Activated naive CD8-positive, alpha-beta T cell treated with anti-CD3 and anti-CD28 coated beads, Interleukin-2, amount 50 U/mL, for 16 hours (primary cell): ENCODE measurements at places on chromosomes 4 and X.

- no peak for DNase-seq
Measured at GRCh38 chr4:10960389-10960788, 275.8 kb upstream of the CLNK start.

DNA sequence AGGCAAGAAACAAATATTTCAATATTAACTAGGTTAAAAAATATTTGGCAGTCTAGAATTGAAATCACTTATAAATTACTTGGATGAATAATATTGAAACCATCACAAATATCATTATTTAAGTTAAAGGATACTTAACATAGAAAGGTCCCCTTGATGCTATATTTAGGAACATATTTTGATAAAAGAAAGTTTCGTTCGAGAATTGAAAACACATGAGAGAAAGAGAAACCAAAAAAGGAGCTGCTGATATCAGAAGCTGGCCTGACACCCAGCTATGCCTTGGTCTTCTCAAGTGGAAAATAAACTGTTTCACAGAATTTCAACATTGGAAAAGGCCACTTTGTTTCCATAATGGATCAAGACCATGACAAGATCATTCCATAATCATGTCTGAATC, 762.4 kb downstream of the DMD start:
- DNase-seq: no peak

DNA sequence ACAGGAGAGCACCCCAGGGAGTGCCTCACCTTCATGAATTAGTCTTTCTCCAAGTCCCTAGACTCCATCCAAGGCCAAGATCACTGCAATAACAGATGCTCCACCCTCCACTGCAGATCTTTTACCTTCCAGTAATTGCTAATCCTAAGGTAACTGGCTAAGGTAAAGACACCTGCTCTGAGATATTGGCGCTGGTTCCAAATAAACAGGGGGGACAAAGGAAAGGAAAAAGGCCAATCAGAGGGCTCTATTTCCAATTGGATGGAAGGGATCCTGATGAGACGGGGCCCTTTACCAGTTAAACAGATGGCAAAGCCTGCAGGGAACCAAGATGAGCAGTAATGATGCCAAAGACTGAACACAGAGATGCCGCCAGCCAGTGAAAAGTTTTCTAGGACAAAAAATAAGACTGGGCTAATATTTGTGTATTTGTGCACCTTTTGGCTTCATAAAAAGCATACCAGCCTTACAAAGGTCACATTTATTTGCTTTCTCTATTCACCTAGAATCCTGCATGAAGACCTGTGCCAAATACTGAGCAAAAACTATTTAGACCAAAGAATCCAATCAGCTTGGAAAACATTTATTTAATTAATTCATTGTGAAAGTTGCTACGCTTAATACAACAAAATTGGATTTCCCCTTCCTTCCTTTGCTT, 148.5 kb downstream of the PPP3CA start:
- no peak for DNase-seq

GRCh38 chr4:8353912-8354453, 84.4 kb downstream of the HTRA3 start:
- no peak for DNase-seq

DNA sequence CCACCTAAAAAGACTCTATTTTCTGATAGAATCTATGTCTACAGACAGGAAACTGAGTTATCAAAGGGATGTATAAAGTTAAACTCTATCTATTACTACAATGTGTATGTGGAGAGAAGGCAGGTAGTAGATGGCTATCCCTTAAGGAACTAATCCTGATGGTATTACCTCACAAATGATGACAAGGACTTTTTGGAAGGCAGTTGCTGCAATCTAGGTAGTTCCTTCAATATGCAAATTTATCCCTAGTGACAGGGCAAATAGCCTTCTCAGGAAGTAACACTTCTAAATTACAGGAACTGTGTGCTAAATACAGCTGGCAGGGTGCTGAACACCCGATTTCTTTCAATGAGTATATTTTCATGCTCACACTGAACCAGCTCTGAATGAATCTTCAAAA, 177.4 kb downstream of the COL25A1 start:
- no peak for DNase-seq

GRCh38 chr4:147056940-147057610, 111.4 kb upstream of the TTC29 start:
- DNase-seq: no peak

- DNase-seq: no peak
Measured at GRCh38 chr4:177232473-177232872, 77.2 kb upstream of the NEIL3 start.

DNA sequence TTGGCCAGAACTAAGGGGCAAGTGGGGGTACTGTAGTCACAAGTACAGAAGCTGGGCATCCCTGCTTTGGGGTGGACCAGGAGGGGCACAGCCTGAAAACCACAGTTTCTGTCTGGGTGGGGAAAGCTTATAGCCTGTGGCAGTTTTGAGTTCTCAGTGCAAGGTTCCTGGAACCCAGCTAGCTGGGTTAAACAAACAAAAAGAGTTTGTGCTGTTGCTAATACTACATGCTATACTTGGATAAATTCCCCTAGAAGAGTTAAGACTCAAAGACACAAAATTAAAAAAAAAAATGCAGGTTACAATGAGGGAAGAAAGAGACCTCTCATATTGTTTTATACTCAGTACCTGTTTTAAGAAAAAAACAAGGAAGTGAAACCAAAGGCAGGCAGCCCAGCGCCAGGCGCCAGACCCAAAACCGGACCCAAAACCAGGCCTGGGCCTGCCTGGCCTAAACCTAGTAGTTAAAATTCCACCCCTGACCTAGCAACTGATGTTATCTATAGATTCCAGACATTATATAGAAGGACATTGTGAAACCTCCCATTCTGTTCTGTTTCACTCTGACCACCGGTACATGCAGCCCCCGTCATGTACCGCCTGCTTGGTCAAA, 50.8 kb downstream of the SLC2A9 start:
- no peak for DNase-seq

GRCh38 chrX:125295337-125295736, 24.3 kb upstream of the TEX13C start:
- no peak for DNase-seq

GRCh38 chr4:108360754-108361445, 192.2 kb upstream of the LEF1 start:
- DNase-seq: no peak

- no peak for DNase-seq
Measured at GRCh38 chr4:143358923-143359643, 22.4 kb downstream of the GAB1 start.

GRCh38 chr4:99815597-99816011, 1.0 kb upstream of the DAPP1 start:
- DNase-seq: no peak

DNA sequence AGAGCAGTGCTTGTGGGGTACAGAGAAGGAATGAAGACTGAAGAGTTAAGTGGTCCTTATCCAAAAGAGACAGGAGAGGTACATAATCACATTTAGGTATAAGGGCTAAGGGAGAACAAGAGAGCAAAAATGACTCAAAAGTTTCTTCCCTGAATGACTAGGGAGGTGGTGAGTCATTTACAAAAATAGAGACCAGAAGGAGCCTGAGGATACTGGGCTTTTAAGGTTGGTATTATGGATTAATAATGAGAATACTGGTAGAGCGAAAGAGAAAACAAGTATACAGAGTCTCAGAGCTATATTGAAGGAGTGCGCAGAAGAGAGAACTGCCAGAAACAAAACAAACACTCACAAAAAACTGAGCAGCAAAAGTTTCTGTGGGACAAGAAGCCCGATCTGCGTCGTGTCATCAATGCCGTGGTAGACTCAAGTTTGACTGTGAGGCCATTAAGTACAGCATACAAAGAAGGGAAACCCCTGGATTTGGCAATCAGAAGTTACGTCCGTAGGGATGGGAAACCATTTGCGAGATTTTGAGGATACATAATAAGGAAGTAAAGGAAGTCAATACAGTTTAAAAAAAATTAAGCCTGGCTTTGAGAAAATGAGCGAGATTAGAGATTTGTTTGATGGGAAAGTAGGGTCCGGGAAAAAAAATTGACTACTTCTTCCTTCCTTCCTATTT, 129.1 kb upstream of the STIM2 start:
- no peak for DNase-seq

- no peak for DNase-seq
Measured at GRCh38 chrX:96710031-96710430, 25.4 kb downstream of the DIAPH2 start.

- DNase-seq: no peak
Measured at GRCh38 chrX:123339221-123339905, 155.3 kb downstream of the GRIA3 start.

DNA sequence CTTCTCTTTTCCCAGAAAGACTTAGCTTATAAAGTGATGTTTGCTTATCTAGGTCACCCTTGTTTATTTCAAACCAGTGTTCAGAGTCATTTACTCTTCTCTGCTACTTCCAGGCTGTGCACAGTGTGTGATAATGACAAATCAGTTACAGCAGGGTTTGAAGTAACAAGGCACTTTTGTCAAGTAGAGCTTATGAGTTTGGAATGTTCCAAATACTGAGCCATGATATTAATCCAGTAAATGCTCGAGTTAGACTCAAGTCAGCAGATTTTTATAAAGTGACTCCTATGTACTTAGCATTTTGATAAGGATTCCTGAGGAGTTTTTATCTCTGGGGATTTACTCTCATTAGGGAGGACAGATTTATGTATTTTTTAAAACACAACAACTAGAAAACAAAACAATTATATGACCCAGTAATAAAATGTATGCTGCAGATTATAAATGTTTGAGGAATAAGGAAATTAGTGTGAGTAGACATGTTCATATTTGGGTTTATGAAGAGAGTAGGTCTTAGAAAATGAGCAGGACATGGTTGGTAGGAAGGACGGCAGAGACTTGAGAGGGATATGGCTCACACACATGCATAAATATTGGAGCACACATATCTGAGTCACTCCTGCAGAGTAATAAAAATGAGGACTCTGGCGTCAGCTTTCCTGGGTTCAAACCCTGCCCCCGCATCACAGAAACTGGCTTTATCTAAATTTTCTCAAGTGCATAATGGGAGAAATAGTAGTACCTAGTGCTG, 271.2 kb downstream of the FBXO8 start:
- no peak for DNase-seq

DNA sequence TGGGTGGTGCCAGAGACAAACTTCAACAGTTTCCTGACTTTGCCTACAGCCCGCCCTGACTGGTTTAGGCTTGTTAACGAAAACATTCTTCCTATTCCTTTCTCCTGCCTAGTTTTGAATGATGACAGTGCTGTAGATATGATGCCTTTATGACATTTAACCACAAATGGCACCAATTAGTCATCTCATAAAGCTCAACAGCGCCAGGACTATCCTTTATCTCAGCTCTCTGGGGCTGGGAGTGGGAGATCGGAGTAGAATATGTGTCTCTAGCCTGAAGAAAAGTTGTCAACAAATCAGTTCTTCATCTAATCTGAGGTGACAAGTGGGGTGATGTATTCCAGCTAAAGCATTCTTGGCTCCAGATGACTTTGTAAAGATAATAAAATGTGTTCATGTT, 64.6 kb upstream of the SH3RF1 start:
- no peak for DNase-seq

GRCh38 chrX:98939456-98939855, 1470.6 kb downstream of the PCDH19 start:
- DNase-seq: no peak

DNA sequence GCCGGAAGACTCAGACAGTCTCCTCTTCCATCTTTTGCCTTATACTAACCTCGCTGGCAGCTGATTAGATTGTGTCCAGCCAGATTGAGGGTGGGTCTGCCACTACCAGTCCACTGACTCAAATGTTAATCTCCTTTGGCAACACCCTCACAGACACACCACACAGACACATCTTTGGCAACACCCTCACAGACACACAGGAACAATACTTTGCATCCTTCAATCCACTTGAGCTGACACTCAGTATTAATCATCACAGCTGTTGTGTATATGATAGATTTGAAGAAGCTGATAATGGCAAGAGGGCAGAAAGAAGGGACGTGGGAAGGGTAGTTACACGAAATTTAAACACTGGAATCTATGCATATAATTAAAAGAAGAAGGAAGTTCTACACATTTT, 139.5 kb downstream of the ANKRD50 start:
- no peak for DNase-seq

DNA sequence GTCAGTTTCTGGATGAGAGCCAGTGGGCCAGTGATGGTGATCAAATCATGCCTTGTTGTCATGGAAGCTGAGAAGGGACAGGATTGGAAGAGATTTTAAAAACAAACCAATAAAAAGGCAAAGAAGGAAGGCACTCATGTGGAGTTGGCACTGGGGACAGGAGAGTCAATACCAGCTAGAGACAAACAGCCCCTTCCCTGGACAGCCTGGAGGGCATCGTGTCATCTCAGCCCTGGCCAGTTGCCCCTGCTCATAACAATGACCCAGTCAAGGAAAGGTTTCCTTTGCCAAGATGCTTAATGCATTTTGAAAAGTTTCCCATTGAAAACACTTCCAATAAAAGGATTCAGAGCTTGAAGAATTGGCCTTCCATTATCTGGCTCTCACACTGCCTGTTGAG, 55.5 kb downstream of the SCML1 start:
- no peak for DNase-seq

- DNase-seq: no peak
Measured at GRCh38 chrX:130543603-130544325, 142.0 kb downstream of the RBMX2 start.

DNA sequence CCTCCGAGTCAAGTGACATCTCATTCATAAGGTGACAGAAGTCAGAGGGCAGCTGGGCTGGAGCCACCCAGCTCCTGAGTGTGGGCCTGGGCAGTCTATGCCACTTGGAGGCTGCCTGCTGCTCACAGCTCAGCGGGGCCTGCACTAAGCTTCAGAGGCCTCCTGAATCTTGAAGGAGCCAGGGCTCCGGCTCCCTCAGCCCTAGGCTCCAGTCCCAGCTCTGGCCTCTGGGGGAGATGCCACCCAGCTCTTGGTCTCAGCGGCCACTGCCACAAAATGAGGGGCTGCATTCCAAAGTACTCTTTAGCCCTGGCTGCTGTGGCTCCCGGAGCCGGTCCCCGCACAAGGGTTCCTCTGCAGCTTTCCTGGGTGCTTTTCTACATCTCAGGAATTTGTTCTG, 32.7 kb upstream of the PSAPL1 start:
- no peak for DNase-seq

- DNase-seq: no peak
Measured at GRCh38 chrX:66233209-66233608, 69.2 kb downstream of the HEPH start.

GRCh38 chr4:114062499-114062898, 83.1 kb upstream of the ARSJ start:
- no peak for DNase-seq

GRCh38 chrX:121216641-121217374, 169.4 kb downstream of the GLUD2 start:
- DNase-seq: no peak

GRCh38 chrX:47194194-47194787, 662 bp downstream of the UBA1 start:
- no peak for DNase-seq
